ENCODE measurements at places on chromosomes 13 and 19.

GRCh38 chr19:2123682-2124387 is 27.1 kb downstream of the IZUMO4 start:
- DNase-seq, result no peak

- DNase-seq, result no peak
Observed at GRCh38 chr19:11291415-11291814, 4.5 kb upstream of the TSPAN16 start.

DNA sequence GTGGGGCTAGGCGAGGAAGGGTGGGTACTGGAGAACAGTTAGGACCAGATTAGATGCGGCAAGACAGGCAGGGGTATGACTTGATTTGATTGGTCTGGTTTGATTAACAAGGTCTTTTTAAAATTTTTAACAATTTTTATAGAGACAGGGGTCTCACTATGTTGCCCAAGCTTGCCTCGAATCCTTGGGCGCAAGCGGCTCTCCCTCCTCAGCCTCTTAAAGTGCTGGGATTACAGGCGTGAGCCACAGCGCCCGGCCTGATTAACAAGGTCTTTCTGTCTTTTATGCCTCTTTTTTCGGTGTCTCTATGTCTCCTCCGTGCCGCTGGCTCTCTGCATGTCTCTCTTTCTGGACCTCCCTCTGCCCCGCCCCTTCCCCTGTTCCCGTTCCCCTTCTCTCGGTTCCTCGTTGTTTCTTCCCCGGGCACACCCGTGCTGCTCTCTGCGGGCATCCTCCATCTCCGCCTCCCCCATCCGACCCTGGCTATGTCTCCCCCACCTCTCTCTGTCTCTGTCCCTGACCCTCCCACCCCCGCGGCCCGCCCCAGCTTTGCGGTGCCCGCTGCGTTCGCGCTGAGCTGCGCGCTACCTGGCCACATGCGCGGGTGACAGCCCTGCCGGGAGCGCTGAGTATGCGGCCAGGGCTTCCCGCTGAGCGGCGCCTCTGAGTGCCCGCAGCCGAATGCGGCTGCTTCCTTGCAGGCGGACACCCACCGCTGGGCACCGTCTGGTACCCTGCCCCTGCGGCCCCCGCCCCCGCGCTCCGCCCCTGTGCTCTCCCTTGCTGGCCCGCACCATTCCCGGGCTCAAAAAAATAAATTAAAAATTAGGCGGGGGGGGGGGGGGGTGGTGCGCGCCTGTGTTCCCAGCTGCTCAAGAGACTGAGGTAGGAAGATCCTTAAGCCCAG is 8.1 kb upstream of the SDHAF1 start:
- no peak for DNase-seq

DNA sequence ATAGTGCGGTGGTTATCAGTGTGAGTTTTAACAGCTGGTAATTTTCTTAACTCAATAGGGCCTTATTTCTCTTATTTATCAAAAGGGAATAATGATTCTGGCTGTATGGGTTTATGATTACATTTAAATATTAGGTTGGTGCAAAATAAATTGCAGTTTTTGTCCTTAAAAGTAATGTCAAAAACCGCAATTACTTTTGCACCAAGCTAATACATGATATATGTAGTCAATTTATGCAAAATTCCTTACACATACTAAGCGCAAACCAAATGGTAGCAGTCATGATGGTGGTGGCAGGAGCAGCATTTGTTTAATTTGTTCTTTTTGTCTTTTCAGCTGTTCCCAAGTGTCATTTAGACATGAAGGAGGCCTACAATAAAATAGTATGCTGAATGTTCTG is 1777.1 kb downstream of the OLFM4 start:
- DNase-seq, result no peak

- DNase-seq, result no peak
Observed at GRCh38 chr13:71516521-71516920, 350.5 kb downstream of the DACH1 start.

DNA sequence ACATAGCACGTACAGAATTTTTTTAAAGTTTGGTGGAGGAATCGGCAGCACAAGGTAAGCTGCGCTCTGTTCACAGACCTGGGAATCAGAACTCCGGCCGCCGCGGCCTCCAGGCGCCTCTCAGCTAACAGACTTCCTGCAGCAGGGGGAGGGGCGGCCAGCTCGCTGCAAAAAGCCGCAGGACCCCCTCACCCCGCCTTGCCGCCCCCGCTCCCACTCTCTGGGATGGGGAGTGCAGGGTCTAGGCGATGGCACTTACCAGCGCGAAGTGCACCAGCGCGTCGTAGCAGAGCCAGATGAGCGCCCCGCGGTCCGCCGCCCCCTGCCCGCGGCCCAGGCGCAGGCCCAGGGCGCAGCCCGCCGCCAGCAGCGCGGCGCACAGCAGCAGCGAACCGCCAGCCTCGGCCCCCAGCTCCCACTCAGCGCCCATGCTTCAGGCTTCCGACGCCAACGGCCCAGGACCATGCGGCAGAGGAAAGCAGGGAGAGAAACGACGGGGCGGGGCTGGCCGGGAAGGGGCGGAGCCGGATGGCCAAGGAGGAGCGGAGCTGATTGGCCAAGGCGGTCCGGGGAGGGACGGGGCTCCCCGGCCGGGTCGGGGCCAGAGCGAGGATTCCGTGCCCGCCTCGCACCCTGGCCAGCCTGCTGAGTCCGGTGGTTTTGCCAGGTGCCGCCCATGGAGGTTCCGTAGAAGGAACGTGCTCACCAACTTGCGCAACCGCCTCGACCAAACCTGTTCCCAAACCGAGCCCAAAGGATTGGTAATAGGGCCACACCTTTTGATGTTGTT is at the start of gene EBPL:
Gene EBPL (minus strand): TSS at position 492 of the 790 bp plus-strand sequence. CDS start 62 bp downstream, at position 430.
- peak; percentile 78 for DNase-seq

DNA sequence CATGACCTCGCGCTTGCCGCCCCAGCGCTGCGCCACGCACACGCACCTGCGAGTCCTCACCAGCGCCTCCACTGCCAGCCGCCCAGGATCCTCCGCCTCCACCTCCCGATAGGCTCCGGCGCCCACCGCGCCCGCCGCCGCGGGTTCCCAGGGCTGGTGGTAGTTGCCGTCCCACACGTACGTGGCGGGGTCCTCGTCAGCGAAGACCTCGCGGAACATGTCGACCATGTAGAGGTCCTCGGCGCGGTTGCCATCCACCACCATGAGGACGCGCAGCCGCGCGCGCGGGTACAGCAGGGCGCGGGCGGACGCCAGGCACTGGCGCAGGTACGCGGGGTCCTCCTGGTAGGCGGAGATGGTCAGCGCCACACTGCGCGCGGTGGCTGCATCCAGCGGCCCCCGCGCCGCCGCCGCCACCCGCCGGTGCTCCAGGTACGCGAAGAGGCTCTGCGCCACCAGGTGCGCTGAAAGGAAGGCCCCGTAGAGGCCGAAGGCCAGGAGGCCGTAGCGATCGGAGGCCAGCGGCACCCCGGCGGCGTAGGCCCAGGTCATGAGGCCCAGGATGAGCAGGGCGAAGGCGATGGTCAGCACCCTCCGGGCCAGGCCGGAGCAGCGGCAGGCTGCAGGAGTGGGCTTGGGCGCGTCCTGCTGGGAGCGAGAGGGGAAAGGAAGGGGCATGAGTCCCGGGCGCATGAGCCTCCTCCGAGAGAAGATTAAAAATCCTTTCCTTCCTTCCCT is 4.4 kb downstream of the HAS1 start:
- DNase-seq, result no peak

DNA sequence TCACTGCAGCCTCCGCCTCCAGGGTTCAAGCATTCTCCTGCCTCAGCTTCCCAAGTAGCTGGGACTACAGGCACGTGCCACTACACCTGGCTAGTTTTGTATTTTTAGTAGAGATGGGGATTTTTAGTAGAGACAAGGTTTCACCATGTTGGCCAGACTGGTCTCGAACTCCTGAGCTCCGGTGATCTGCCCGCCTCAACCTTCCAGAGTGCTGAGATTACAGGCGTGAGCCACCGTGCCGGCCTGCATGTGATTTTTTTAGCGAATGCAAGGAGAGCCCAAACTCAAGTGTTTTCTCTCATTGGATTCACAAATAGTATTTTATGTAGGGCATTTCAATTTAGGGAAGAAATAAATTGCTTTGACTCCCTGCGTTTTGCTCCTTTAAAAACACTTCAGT is 4.4 kb downstream of the ZMYM2 start:
- no peak for DNase-seq
